ENCODE measurements at places on chromosomes 7 and 10.

- peak; percentile 26 for DNase-seq
Measured at GRCh38 chr10:127153181-127153580, 43.2 kb downstream of the INSYN2A start.

DNA sequence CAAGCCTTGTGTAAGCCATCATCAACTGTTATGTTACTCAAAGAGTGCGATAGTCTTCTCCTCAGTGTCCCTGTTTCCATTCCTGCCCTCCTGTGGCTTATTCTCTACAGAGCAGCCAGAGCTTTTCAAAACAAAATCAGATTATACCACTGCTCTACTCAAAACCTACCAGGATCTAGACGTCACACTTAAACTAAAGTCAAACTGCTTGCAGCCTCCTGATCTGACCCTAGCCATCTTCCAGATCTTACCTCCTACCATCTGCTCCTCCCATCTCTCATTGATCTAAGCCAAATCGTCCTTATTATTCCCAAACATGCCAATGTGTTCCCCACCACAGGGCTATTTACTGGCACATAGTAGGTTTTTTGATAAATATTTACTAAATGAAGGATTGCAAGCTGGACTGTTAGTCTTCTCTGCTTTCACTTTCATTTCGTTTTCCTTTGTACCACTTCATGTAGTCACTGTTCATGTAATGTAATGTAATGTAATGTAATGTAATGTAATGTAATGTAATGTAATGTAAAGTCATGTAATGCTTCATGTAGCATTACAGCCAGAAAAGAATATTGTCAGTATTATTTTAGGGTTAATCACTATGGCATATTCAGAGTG lies 116.1 kb downstream of the GPR37 start:
- no peak for DNase-seq

DNA sequence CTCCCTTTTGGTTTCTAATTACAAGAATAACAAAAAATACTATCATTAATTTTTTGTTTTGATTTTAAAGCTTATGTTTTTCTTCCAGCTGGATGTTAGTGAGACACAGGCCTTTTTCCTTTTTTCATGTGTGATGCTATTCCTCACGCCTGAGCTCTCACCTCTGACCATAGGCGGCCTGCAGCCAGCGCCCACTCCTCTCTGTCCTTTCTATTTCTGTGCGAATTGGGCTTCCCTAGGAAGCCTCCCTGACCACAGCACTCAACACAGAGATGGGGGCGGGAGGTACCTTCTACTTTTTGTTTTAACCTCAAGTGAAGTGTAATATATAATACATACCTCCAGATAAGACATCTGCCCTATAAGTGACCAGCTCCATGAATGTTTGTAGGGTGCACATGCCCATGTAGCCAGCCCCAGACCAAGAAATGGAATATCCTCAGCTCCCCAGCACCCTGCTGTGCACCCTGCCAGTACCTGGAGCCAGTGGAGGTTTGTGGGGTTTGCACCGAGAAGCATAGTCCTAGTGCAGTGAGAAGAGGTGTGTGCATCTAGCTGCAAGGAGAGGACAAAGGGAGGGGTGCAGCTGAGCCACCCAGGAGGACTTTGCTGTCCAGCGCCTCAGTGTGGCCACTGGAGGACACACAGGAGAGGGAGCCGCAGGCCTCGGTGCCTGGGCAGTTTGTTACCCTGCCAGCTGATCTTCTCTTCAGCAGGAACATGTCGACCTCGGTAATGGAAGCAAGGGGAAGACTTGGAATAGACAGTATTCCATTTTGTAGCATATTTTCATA lies 38.5 kb downstream of the BNIP3 start:
- peak; percentile 24 for DNase-seq

- no peak for DNase-seq
Measured at GRCh38 chr10:120833222-120833928, 17.8 kb upstream of the WDR11 start.

DNA sequence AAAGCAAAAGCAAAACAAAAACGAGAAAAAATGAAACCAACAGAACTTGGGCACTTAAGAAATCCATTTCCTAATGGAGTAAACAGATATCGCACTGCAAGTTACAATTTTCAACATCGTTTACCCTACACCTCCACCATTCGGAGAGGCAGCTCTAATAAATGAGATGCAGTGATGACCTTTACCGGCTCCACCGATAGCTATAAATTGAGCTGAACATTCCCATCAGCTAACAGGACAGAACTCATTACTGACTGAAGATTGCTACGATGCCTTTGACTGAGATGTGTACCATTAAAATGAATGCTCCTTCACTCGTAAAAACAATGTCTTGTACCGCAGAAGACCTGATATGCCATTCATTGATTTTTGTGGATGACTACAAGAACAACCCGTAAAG lies 465.6 kb downstream of the DPP6 start:
- DNase-seq = no peak

DNA sequence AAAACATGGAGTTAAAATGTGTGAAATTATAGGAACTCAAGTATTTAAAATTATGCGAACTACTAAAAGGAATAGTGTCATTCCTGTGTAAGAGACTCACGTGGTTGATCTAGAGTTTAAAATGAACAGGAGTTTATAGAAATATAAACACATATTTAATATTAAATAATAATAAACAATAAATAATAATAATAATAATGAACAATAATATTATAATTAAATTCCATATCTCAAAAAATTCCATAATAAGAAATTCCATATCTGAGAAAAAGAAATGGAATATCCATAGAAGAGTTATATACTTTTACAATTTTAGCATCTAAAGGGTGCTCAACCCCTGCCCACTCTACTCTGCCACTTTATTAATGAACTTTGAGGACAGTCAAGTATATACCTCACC lies 429.6 kb downstream of the TNS3 start:
- DNase-seq = no peak

Data from fibroblast of pulmonary artery (primary cell).